ENCODE measurements at places on chromosomes 7 and 10. TPM values are rescaled to one million over a fixed set of nuclear protein-coding genes. Genes with fewer than 3 reads are reported as not detected.

DNA sequence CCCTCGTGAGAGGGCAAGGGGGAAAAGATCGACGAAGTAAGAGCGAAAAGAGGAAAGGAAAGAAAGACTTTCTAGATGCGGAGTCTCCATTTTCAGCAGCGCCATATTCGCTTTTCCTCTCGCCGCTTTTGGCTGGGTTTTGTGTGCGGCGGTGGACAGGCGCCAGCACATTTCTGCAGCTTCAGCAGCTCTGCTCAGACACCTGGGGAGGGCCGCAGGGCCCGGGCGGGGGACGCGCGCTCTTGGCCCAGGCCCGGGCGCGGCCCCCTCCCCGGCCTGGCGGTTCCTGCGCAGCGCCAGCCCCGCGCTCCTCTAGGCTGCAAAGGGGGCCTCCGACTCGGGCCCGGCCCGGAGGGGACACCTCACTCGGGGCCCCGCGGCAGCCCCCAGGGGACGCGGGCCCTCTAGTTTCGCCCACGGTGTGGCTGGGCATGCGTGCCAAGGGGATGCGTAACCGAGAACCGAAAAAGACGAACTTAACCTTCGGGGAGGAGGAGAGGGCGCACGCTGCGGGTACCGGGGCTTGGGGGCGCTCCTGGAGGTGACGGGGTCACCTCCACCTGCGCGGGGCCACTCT lies 34.5 kb upstream of the EBLN1 start:
- H3K4me3 ChIP-seq, result peak overlapping the region; percentile 93
- H3K36me3 ChIP-seq, result peaks cover 10% of the 10 kb centered on the region
- peaks cover 33% of the 10 kb centered on the region for H3K4me1 ChIP-seq

GRCh38 chr7:140669352-140669751 lies 3.4 kb upstream of the ADCK2 start:
- peaks cover 15% of the 10 kb centered on the region for H3K4me1 ChIP-seq
- H3K27me3 ChIP-seq, result no peaks in the 10 kb centered on the region
- no peak overlapping the region for H3K27ac ChIP-seq
- no peak overlapping the region for H3K4me3 ChIP-seq

- no peaks in the 10 kb centered on the region for H3K27me3 ChIP-seq
- no peak for DNase-seq
- H3K27ac ChIP-seq, result no peak overlapping the region
- no peak overlapping the region for H3K4me3 ChIP-seq
Observed at GRCh38 chr7:20438248-20438647, 107.5 kb downstream of the ITGB8 start.

- no peaks in the 10 kb centered on the region for H3K27me3 ChIP-seq
- H3K4me3 ChIP-seq, result no peak overlapping the region
- H3K36me3 ChIP-seq, result no peaks in the 10 kb centered on the region
- no peak for DNase-seq
- no peak overlapping the region for H3K27ac ChIP-seq
Observed at GRCh38 chr10:101464599-101464998, 110.6 kb downstream of the BTRC start.

DNA sequence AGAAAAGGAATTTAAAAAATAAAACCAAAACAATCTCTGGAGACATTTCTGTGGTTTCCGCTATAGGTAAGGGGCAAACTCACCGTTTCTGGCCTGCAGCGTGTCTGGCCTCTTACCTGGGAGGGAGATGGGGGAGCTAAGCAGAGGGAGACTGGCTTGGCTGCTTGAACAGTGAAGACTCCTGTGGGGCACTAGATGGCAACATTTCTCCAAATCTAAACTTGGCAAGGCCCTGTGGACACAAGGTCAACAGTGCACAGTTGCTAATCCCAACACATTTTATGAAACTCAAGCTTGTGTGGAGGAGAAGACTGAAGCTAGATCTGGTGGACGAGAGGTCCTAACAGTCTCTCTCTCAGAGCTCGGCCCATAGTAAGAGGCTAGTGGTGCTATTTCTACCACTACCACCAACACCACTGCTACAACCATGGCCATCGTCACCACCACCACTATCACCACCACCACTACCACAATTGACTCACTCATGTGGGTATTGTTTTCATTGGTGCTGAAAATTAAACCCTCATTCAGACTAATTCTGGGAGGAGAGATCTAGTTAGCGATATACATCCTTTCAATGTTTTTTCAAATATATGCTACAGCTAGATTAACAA lies 28.4 kb upstream of the CDHR3 start:
- no peaks in the 10 kb centered on the region for H3K36me3 ChIP-seq
- DNase-seq, result no peak
- H3K27me3 ChIP-seq, result no peaks in the 10 kb centered on the region
- H3K27ac ChIP-seq, result no peak overlapping the region
- no peak overlapping the region for H3K4me3 ChIP-seq

DNA sequence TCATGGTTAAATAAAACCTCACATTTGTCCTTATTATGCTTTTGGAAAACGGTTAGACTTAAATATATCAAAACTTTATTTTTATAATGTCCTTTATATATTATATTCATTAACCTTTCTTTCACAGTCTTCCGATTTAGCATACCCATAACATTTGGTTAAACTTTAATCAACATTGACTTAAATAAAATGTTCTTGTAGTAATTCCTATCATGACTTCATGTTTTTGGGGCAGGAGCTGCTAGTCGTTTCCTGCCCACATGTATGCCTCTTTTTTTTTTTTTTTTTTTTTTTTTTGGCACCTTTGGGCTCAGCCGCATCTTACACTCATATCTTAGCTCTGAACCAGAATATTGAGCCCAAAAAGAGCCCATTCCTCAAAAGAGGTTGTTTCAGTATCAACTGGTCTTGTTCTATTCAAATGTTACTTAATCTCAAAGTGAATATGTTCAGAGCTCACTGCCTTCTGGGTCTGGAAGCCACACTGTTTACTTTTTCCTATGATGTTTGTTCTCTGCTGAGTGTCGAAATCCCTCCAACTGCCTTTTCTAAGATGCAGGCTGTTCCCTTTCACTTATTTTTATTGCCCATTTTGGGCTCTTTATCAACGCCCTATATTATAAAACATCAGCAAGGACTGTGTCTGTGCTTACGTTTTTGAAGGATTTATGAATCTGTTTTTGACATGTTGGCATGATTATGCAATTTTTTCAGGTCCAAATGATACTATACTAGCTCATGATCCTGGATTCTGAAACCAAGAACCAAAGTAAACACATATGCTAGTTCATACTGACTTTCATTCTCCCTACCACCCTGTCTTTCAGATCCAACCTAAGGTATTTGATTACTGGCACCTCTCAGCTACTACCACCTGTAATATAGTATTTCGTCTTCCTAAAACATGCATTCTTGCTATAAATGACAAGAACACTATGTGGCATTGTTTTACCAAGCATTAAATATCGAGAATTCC lies 914.4 kb downstream of the PCDH15 start:
- no peak for DNase-seq
- H3K27ac ChIP-seq, result no peak overlapping the region
- H3K36me3 ChIP-seq, result no peaks in the 10 kb centered on the region
- no peak overlapping the region for H3K4me3 ChIP-seq
- H3K4me1 ChIP-seq, result no peaks in the 10 kb centered on the region

DNA sequence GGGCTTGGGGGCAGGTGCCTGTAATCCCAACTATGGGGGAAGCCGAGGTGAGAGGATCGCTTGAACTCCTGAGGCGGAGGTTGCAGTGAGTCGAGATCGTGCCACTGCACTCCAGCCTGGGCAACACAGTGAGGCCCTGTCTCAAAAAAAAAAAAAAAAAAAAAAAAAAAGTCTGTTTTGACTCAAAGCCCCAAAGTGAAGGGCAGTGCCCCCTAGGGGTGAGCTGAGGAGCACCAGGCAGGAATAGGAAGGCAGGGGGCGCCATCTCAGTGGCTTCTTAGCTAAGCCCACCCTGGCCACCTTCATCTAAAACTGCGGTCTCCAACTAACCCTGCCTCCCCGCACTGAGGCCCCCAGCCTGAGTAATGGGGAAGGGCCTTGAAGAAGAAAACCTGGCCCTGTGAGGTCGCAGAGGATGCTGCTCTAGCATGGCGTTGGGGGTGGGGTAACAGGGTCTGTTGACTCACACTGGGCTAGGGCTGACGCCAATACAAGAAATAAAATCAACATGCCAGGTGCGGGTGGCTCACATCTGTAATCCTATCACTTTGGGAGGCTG lies 9.8 kb downstream of the PODXL start:
- H3K27me3 ChIP-seq, result peaks cover 4% of the 10 kb centered on the region
- H3K4me3 ChIP-seq, result no peak overlapping the region

- DNase-seq, result no peak
- peaks cover 66% of the 10 kb centered on the region for H3K4me1 ChIP-seq
- H3K27ac ChIP-seq, result no peak overlapping the region
Observed at GRCh38 chr10:8405596-8405995, 351.1 kb downstream of the GATA3 start.

GRCh38 chr7:75595766-75596165 lies 103.6 kb downstream of the SPDYE5 start:
- H3K27ac ChIP-seq, result no peak overlapping the region
- DNase-seq, result no peak
- peaks cover 23% of the 10 kb centered on the region for H3K4me1 ChIP-seq
- H3K27me3 ChIP-seq, result no peaks in the 10 kb centered on the region

- H3K27ac ChIP-seq, result no peak overlapping the region
- DNase-seq, result no peak
- no peak overlapping the region for H3K4me3 ChIP-seq
- peaks cover 11% of the 10 kb centered on the region for H3K4me1 ChIP-seq
Observed at GRCh38 chr10:132845041-132845551, 59.1 kb upstream of the NKX6-2 start.

DNA sequence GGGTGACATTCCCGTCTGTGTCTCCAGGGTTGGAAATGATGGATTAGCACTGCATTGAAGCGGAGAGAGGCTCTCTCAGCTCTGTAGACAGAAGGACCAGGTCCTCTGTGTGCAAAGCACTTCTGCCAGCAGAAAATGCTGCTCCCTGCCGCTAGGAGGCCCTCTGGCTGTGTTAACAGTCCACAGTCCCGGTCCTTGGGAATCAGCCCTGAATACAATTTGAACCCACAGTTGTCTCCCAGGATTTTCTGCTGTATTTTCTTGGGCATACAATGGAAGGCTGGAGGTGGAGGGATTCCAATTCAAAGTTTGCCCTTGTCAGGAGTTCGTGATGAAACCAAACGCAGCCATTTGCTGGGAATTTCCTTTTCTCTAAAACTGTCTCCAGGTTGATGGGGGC lies 205.2 kb downstream of the GLRX3 start:
- H3K27ac ChIP-seq, result no peak overlapping the region
- H3K27me3 ChIP-seq, result peaks cover 14% of the 10 kb centered on the region
- no peaks in the 10 kb centered on the region for H3K4me1 ChIP-seq
- no peaks in the 10 kb centered on the region for H3K36me3 ChIP-seq

DNA sequence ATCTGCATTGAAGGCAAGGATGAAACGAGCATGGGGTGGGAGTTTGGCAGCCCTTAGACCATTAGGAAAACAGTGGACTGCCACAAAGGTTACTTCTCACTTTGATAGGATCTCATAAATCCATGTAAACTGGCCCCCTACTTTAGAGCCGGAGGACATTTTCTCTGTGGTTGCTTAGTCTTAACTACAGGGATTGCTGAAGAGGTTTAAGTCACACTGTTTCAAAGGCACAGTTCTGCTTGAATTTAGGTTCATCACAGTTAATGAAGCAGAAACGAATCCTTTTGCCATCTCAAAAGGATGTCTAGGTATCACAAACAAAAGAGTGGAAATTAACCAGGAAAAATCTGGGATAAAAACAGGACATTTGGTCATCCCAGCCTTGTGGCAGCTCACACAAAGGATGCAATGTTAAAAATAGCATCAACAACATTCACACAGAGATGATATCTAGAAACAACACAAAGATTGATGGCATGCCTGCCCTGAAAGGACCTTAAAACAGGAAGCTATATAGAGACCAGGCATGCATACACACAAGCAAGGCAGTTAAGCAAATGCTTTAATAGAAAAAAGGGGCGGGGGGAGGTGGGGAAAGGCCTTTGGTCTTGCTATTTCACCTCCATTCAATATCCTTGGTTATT lies 74.0 kb downstream of the DOCK4 start:
- no peaks in the 10 kb centered on the region for H3K36me3 ChIP-seq
- H3K27ac ChIP-seq, result no peak overlapping the region
- no peaks in the 10 kb centered on the region for H3K4me1 ChIP-seq
- no peak for DNase-seq

DNA sequence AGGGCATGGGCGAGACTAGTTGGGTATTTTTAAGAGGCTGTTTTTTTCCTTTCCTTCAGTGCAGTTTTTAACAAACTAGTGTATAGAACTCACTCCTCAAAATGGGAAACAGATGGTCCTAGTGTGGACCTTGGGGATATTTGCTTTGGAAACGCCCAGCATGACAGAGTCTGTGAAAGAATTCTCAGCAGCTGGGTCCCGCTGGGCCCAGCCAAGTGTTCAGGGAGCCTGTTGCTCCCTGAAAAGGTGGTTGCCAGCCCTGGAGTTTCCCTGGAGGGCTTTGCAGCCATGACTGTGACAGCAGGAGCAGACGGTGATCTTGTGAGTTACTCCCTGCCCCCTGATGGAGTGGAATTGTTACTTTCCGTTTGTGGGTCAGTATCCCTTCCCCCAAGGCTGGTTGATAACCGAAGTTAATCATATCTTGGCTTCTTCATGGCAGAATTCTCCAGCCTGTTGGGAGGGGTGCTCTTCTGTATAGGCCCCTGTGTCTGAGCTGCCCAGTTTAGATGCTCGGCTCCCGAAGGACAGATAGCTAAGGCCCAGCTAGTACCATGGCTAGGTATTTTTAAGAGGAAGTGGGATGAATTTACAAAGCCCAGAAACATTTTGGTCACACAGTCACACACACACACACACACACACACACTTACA lies 278.6 kb upstream of the HABP2 start:
- H3K27ac ChIP-seq, result no peak overlapping the region
- no peaks in the 10 kb centered on the region for H3K27me3 ChIP-seq
- H3K4me3 ChIP-seq, result no peak overlapping the region
- no peak for DNase-seq

DNA sequence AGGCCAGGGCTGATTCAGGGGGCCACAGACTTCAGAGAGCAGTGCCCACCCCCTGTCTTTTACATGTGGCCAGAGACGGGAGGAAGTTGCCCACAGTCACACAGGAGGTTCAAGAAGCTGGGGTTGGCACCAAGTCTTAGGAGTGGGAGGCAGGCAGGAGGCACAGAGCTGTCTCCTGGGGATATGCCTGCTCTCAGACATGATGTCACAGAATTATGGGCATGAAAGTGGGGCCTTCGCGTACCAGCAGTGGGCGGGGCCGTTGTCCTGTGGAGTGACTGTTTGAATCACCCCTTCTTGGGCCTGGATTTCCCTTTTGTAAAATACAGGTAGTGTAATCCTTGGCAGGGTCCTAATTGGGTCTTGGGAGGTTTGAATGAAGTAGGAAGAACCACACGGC lies 81.2 kb upstream of the PPIF start:
- peak overlapping the region; percentile 26 for H3K27ac ChIP-seq
- H3K27me3 ChIP-seq, result no peaks in the 10 kb centered on the region
- peaks cover 21% of the 10 kb centered on the region for H3K4me1 ChIP-seq
- peak; percentile 63 for DNase-seq
- H3K36me3 ChIP-seq, result no peaks in the 10 kb centered on the region
- H3K4me3 ChIP-seq, result no peak overlapping the region

- no peak overlapping the region for H3K4me3 ChIP-seq
- no peaks in the 10 kb centered on the region for H3K36me3 ChIP-seq
- H3K4me1 ChIP-seq, result peaks cover 15% of the 10 kb centered on the region
- peaks cover 6% of the 10 kb centered on the region for H3K27me3 ChIP-seq
- H3K27ac ChIP-seq, result no peak overlapping the region
- DNase-seq, result no peak
Observed at GRCh38 chr7:17044396-17044795, 162.6 kb upstream of the AGR3 start.

Gene TMEM106B
- total RNA-seq, result 21.6 TPM

Gene TMEM254
- total RNA-seq, result 11.3 TPM

Gene TMEM140
- 12.1 TPM for total RNA-seq

Gene OR2A12
- total RNA-seq, result not detected

Gene TMEM229A
- not detected for total RNA-seq

Gene SLC26A5
- total RNA-seq, result not detected

Gene LRRC61
- 17.4 TPM for total RNA-seq
